Activated naive CD8-positive, alpha-beta T cell treated with anti-CD3 and anti-CD28 coated beads, Interleukin-2, amount 10 ng/mL, durations not matched to agents 7 days and 5 days (primary cell): ENCODE measurements at places on chromosomes 3 and 15.

DNA sequence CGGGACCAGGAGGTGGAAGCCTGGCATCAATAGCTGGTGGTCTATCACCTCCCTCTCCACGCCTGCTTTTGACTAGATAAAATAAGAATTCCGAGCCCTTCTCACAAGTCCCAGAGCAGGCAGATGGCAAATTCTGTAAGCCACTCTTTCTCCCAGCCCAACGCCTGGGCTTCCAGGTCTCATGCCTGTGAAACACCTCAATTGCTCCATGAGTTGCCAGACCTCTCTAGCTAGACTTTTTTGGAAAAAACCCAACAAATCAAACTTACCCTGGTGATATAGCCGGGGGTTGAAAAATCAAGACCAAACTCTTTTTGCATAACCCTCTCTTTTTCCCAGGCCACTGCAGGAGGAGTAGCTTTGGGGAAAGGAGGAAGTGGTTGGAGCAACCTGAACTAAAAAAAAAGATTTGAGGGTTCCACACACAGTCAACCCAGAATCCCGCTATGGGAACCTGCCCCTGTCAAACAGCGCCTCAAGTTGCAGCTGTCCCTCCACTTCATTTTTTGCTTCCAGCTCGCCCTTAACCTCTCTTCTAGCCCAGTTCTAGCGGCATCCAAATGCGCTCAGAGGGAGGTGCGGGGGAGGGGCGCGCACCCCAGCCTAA lies 7.0 kb downstream of the BHLHE40 start:
- DNase-seq = no peak

- DNase-seq = no peak
These were observed 76.0 kb upstream of the ATP10A start for GRCh38 chr15:25939122-25939521.

GRCh38 chr3:66038726-66039589 lies at the start of gene MAGI1:
TSS of gene MAGI1 (minus strand) at chr3:66038918. CDS start at chr3:66038308, 610 bp downstream.
- DNase-seq = peak; percentile 43

- no peak for DNase-seq
These were observed 58.4 kb downstream of the IGF2BP2 start for GRCh38 chr3:185766329-185767001.

DNA sequence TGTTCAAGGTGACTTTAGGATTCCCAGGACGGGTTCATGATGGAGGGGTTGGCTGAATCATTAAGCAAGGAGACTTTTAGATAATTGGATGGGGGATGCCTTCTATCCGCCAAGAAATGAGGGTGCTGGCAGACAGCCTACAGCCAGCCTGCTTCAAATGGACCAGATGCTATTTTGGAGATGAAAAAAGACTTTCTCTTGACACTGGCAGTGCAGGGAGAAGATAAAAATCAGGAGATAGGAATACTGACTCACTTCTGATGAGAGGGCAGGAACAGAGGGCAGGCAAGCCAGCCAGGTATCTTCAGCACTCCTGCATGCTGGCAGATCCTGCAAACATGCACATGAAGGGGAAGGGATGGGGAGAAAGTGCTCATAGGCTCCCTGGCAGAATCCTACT lies 7.7 kb upstream of the SYN2 start:
- no peak for DNase-seq

GRCh38 chr3:4749567-4750002 lies 229.7 kb upstream of the BHLHE40 start:
- DNase-seq = no peak

- no peak for DNase-seq
These were observed 1159.6 kb upstream of the EPHA6 start for GRCh38 chr3:95654570-95655362.

- no peak for DNase-seq
These were observed 177.1 kb upstream of the CHRNA7 start for GRCh38 chr15:31852933-31853799.

- DNase-seq = no peak
These were observed 71.0 kb downstream of the TRIM42 start for GRCh38 chr3:140748903-140749302.

DNA sequence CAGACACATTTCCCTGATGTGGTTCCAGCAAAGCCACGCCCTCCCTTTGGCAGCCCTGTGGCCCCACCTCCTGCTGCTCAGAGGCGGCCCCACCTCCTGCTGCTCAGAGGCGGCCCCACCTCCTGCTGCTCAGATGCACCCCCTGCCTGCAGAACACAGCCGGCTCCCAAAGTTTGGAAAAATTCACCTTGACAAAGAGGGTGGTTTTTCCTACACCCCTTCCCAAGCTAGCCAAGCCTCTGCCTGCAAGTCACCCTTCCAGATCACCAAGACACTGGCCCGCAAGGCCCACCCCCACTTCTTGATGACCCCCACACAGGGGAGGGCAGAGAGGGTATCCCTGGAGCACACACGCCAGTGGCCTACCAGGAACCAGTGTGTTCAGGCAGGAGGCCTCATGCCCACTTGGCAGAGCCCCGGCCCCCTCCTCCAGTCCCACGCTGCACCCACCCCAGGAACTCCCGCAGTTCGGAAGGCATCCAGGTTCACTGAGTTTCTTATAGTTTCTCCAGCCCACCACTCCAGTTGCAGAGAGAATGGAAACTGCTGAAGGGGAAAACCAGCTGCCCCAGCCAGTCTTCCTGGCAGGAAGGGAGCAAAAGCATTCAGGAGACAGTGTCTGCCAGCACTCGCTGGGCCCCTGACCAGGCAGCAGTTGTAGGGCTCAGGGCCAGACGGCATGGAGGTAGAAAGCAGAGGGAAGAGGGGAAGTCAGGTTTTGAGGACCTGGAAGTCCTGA lies 2.3 kb upstream of the HAPLN3 start:
- DNase-seq = peak; percentile 83

- no peak for DNase-seq
These were observed 272.4 kb downstream of the FOXP1 start for GRCh38 chr3:71310980-71311660.

DNA sequence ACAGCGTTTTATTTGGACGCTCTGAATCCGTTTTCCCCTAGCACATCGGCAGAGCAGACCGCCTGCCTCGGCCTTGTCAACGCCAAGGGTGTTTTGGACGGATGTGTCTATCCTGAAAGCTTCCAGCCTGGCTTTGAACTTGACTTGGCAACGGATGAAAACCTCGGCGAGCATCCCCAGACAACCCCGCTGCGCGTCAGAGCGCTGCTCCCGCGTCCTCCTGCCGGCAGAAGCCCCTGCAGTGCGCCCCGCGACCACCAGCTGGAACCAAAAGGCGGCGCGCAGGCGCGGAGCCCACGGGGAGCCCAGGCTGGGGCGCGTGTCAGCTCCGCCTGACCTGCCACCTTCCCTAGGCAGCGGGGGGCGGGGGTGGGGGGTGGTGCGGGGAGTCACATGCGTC lies 26.2 kb upstream of the ARL8B start:
- peak; percentile 32 for DNase-seq

DNA sequence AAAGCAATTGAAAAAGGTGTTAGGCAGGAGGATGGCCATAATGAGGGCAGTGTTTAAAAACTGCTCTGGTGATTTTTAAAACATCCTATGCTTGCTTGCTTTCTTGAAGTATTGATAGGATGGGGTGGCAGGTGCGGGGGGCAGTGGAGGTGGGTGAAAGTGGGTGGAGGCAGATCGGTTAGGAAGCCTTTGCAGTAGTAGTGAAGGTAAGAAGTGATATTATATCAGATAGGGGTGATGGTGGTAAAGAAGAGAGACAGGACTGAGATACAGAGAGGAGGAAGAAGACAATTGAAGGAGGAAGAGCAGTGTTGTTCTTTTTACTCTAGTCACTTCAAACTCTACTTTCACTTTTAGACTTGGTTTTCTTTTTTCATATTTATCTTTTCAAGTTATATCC lies 11.1 kb downstream of the ZNF80 start:
- DNase-seq = no peak

DNA sequence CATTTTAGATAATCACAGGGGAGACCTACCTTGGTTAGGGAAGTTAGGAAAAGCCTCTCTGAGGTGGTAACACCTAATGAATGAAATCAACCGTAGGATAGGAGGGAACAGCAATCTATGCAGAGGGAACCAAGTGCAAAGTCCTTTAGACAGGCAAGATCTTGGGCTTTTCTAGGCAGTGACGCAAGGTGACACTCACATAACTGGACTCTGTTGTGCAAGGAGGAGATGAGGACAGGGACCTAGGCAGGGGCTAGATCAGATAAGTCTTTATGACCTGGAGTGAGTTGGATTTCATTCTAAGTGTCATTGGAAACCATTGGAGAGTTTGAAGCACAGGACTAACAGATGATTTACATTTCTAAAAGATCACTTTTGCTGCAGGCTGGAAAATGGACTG lies 4.6 kb upstream of the LMOD3 start:
- no peak for DNase-seq

DNA sequence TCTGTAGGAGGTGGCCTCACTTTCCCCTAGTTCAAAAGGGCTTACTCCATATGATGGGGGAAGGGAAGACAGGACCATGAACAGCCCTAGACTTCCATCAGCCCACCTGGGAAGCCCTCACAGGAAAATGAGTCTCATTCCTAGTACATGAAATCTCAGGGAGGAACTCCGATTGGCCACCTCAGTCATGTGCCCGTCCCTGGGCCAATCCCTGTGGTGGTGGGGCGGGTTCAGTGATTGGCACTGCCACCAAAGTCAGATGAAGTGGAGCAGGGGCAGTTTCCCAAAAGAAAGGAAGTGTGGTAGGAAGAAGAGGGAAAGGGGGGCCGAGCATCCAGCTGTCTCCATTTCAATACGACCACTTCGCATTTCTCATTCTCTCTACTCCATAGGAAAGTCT lies 25.9 kb upstream of the GP9 start:
- peak; percentile 26 for DNase-seq

DNA sequence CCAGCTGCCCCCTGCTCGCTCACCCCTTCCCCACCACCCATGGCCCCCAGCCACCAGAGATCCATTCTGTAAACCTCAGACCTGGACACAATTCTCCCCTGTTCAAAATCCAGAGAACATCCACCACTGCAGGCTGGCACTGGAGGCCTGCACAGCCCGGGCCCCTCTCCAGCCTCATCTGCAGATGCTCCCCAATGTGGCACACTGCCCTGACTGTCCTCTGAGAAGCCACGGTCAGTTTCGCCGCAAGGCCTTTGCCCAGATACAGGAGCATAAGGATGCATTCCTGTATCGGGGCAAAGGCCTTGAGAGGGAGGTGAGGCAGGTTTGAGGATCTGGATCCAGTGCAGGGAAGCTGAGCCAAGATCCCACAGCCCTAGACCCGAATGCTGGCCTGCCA lies 175.4 kb upstream of the LINGO1 start:
- DNase-seq = no peak
